ENCODE measurements at places on chromosomes 1 and 21. TPM values are rescaled to one million over a fixed set of nuclear protein-coding genes. Genes with fewer than 3 reads are reported as not detected.

A3GALT2 gene
- total RNA-seq = 0.24 TPM

MXRA8 gene
- total RNA-seq = 174 TPM

MAP3K7CL gene
- total RNA-seq = 17.1 TPM

GPR37L1 gene
- not detected for total RNA-seq

KRTAP21-2 gene
- not detected for total RNA-seq

TRAF5 gene
- total RNA-seq = 52.6 TPM

FAM131C gene
- total RNA-seq = 1.2 TPM
